ENCODE measurements at places on chromosomes 2 and 18.
A peak's percentile ranks its signal among the peaks of the same experiment; 100 is the strongest.

DNA sequence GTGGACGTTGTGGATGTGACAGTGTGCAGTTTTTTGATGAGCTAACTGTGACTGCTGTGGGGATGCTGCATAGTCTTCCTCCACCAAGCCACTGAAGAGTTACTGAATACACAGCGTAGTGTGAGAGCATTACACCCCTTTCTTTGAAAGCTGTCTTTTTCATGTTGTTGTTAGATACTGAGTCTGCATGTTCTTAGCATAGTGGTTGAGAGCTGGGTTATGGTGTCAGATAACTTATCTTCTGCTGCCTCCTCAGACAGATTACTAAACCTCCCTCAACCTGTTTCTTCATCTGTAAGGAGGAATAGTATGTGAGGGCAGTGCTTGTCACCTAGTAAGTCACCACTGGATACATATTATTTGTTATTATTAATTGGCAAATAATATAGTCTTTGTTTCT, 63.2 kb downstream of the CEP192 start:
- DNase-seq = no peak

DNA sequence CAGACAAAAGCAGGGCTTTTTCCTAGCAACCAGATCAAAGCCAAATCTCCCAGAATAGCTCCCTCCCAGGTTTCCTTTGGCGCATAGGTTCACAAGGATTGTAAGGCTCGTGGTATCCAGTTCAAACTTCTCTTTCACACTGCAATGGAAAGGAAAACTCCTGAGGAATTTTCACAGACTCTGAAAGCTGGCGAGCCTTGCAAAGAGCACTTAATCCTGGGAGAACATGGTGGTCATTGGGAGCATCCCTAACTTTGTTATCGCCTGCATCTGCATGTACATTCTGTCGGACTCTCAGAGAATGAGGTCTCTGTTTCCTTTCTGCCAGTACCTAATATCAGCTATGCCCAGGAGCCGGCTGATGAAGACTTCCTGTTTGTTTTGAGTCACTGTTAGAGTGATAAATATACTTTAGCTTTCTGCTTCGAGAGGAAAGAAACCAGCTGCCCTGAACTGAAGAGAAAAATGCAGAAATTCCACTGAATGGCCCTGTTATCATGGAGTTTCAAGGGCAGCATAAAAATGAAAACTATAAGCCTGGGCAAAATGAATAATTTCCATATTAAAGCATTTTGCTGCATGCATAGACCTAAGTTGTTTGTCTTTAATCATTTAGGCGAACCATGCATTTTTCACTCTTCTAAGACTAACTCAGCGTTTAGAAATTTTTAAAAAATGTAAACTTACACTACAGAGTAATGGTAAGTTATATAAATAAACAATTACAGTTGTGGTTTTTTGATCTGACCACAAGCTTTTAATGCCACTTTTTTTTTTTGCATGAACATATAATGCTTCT, 76.4 kb upstream of the ZEB2 start:
- DNase-seq = peak; percentile 18

DNA sequence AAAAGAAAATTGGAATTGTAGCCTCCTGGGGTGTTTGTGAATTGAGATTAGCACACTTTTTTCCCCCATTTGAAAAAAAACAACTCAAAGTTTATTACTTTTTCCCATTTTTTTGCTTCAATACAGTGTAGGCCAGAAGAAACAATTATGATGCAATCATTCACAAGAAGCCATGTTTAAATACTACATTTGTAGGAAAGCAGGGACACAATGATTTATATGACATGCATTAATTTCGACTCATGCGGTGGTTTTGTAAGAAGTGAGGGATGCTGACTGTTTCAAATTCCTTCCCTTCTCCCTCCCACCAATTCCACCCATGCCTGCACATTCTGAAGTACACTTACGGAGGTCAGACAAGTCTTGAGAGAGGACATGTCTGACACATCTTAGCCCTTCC, 774.2 kb upstream of the FSHR start:
- no peak for DNase-seq

DNA sequence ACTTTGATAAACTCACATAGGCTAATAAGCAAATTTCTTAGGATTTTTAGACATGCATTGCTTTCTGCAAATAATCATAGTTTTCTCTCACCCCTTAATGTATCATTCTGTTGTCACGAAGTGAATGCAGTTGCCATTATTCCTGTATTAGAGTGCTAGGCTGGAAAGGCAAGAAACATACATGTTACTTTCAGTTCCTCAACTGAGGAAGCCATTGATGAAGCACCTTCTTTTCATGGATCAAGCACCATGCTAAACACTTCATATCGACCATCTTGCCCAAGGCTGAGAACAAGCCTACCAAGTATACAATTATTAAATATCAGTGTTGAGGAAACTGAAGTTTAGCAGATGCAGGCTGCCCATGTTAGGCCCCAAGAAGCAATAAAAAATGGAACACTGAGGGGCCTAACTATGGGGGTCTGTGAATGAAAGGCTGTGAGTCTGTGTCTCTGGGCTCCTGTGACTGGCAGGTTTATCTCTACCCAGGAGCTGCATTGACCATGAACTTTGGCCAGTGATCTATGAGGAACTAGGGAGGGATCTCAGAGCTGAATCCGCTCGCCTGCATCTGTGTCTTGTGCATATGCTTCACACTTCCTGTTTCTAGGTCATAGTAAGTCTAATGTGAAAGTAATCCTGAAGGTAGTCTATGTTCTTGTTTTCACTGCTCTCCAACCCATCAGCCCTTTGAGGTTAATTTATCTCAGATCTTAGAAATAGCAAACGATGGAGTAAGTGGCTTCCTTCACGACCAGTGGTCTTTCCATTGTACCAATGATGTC, 16.0 kb upstream of the TSPYL6 start:
- no peak for DNase-seq

DNA sequence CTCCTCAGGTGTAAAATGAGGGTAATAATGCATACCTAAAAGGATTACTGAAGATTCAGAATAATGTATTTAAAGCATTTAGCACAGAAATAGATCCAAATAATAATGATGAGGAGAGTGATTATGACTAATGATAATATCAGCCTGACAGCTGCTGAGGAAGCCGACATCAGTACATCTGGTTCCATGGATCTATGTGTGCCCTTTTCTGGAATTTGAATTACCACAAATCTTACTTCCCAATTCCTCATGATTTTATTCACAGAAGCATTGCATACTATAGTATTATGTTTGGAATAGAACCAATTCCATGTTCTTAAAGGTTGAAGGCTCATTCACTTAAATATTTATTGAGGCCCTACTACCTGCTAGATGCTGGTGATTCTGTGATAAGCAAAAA, 248.9 kb upstream of the THUMPD2 start:
- DNase-seq = no peak

DNA sequence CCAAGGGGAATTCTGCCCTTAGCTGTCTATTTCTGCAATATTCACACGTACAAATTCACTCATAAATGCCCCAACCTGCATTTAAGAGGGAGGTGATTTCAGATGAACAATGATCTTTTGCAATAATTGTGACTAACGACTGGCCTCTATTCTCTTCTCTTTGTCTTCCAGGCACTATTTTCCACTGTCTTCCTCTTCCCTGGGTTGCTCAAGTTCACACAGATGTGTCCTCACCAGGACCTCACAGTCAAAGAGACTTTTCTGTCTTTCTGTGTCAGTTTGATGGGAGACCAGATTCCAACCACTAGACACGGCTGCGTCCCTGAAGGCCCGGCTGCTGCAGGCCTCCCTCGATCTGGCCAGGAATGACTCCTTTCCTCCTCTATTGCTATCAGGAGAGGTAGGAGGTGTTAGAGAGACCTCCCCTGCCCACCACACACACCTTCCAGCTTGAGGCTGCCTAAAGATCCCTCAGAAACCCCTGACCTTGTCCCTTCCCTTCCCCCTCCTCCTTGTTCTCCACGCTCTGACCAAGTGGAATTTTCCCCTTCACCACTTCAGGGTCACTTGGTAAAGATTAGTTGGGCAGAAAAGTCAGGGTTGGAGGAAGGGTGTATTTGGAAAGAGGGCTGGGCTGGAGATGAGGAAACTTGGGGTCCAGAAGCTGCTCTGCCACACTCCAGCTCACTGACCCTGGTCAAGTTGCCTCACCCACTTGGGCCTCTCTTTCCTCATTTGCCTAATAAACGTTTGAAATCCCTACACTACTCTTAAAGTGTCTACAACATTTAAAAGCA, 109.2 kb upstream of the COPS8 start:
- DNase-seq = no peak

DNA sequence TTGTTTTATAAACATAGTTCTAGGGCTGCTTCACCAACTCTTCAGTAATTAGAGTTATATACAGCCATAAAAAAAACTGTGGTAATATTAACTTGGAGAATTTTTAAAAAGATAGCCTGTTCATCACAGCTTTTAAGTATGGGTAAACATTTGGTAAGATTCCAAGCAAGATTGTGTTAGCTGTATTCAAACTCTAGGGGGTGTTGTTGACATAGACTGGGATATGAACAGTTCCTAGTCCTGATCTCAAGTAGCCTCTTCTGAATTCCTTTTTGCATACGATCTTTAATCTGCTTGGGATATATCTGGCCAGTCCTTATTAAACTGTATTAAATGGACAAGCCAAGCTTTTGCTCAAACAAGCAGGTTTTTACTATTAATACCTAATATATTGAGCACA, 13.4 kb downstream of the NOP58 start:
- DNase-seq = no peak

- DNase-seq = peak; percentile 65
These were observed 127.8 kb downstream of the STK39 start for GRCh38 chr2:168119515-168120141.

GRCh38 chr18:69951182-69951581, 3.5 kb upstream of the CD226 start:
- no peak for DNase-seq

DNA sequence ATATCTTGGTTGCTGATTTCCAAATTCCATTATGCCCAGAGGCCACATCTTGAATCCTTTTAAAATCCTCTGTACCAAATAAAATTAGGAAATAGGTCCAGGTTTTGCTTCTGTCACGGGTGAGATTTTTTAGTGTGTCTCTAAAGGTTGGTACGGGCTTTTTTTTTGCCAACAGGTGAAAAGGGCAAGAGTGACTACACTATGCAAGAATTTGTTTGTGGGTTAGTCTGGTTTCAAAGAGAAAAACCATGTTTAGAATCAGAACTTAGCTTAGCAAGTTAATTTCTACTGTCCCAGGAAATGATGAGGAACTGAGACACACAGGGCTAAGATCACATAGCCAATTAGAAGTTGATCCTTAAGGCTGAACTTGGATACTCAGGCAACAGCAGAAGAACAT, 41.7 kb downstream of the POLR1A start:
- no peak for DNase-seq

GRCh38 chr2:215218587-215219577, 80.5 kb upstream of the ABCA12 start:
- no peak for DNase-seq

GRCh38 chr18:66833646-66834045, 229.8 kb upstream of the CDH19 start:
- DNase-seq = no peak

GRCh38 chr2:143623909-143624260, 494.7 kb downstream of the ARHGAP15 start:
- DNase-seq = no peak

GRCh38 chr2:161427664-161428587, 11.8 kb downstream of the TBR1 start:
- DNase-seq = no peak

DNA sequence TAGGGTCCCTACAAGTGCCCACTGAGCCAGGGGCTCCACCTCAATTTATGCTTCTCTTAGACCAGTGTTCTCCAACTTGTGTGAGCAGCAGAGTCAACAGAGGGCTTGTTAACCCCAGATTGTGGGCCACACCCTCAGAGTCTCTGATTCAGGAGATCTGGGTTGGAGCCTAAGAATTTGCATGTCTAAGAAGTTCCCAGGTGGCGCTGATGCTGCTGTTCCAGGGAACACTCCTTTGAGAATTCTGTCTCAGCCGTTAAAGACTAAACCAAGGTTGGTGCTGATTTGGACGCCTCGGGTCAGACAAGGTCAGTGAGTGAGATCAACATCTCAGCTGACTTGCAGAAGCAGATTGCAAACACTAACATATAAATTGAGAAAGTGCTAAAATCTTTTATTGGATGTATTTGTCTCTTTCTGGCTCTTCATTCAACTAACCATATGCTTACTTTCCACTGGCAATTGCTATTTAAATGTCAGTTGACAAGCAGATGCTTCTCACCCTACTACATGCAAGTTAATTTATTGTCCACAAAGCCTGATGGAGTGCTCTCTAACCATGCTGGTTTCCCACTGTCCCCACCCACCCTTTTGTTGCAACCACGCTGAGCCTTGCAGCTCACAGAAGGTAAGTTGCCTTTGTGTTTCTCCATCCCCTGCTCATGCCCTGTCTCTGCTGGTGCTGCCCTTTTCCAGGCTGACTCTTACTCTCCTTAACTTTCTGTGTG, 31.5 kb downstream of the LYPD1 start:
- peak; percentile 18 for DNase-seq

DNA sequence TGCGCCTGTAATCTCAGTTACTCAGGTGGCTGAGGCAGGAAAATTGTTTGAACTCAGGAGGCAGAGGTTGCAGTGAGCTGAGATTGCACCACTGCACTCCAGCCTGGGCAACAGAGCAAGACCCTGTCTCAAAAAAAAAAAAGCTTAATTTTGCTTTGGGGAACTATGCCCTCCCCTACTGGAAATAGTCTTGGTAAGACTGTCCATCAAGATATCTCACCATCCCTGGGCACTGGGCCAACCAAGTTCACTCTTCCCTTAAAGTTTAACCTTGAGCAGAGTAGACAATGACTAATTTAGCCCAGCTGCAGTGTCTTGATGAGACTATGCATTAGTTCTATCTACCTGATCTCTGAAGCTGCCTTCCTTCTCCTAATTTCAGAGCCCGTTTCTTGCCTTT, 44.7 kb downstream of the ASXL2 start:
- no peak for DNase-seq

DNA sequence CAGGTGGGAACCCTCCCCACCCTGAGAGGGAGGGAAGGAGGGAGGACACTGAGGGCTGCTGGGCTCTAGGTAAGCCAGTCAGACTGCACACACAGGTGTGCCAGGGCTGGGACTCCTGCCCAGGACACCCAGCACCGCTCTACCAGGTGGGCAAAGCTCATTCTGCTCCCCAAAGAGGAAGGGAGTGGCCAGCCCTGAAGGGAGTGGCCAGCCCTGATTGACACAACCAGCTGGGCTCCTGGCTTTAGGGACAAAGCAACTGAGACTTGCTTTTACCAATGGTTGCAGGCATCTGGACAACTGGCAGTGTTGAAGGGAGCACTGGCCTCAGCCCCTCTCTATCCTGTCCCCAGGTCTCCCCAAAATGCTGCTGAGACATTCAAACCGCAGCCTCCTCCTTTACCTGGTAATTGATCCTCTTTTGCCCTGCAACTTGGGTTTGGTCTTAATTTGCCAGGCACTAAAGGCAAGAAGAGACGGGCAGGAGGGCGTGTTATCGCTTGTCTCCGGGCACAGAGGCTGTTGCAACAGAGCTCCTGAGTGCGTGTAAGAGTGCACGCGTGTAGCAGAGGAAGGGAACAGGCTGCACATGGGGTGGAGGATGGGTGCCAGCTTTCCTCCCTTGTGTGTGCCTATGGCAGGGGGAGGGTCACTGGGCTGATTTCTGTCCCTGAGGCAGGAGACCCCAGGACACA, 14.5 kb upstream of the FOSL2 start:
- no peak for DNase-seq

All from NT2/D1 (cell line).